Stimulated activated CD8-positive, alpha-beta memory T cell treated with anti-CD3 and anti-CD28 coated beads, Interleukin-4, amount 100 ng/mL, for 1 hour (primary cell): ENCODE measurements at places on chromosomes 6 and 20.

DNA sequence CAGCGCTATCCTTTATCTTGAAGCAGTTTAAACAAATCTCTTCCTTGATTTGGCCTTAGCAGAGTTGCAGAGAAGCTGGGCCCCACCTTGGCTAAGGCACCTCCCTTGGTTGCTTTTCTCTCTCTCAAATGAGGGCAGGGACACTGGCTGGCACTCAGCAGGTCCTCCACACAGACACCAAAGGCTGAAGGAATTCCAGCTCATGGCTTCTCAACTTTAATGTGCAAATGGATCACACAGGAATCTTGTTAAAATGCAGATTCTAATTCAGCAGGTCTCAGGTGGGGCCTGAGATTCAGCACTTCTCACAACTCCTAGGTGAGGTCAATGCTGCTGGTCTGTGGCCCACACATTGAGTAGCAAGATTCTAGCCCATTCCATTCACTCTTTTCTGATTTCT, 25.7 kb downstream of the RIMS4 start:
- no peak for DNase-seq

GRCh38 chr20:20763650-20764049, 51.2 kb upstream of the RALGAPA2 start:
- no peak for DNase-seq

GRCh38 chr20:57890202-57890800, 180.5 kb upstream of the PMEPA1 start:
- no peak for DNase-seq

- no peak for DNase-seq
These were observed 18.5 kb upstream of the FAM184A start for GRCh38 chr6:119096721-119097565.

GRCh38 chr6:36980876-36981619, 4.9 kb downstream of the MTCH1 start:
- DNase-seq = no peak

DNA sequence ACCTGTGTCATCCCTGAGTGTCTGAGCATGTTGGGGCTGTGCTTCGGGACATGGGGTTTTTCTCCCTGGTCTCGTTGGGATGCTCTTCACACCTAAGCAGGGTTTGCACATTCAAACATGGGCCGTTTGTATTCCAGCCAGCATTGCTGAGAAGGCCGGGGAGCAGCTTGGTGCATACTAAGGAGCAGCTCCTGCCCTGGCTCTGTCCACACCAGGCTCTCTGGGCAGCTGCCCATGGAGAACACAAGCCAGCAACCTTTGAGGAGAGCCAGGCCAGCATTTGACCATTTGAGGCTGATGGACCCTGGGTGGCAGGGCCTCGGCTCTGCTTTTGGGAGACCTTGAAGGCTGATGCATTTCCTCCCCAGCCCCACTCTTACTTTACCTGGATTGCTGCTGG, 92.1 kb downstream of the PHACTR3 start:
- DNase-seq = no peak

GRCh38 chr6:10837009-10837621, 1.2 kb downstream of the MAK start:
- DNase-seq = no peak

DNA sequence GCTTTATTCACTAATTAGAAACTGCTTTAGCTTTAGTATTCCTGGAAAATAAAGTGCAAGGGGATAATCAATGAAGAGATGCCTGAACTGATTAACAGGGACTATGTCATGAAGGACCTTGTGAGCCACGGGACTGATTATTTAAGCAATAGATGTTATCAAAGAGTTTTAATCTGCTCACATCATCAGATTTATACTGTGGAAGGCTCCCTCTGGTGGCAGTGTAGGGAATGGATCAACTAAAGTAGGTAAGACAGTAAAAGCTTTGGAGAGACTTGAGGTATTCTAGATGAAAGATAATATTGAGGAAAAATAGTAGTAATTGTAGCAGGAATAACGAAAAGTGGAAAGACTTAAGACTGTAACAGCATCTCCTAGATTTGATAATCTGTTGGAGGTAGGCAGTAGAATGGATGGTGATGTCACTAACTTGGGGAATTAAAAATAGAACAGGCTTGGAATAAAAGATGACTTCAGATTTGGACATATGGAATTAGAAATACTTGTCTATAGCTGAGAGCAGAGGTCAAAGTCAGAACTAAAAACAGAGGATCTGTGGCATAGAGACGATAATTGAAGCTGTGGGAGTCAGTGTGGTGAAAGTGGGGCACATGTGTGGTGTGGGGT, 80.3 kb upstream of the HTR1E start:
- no peak for DNase-seq

DNA sequence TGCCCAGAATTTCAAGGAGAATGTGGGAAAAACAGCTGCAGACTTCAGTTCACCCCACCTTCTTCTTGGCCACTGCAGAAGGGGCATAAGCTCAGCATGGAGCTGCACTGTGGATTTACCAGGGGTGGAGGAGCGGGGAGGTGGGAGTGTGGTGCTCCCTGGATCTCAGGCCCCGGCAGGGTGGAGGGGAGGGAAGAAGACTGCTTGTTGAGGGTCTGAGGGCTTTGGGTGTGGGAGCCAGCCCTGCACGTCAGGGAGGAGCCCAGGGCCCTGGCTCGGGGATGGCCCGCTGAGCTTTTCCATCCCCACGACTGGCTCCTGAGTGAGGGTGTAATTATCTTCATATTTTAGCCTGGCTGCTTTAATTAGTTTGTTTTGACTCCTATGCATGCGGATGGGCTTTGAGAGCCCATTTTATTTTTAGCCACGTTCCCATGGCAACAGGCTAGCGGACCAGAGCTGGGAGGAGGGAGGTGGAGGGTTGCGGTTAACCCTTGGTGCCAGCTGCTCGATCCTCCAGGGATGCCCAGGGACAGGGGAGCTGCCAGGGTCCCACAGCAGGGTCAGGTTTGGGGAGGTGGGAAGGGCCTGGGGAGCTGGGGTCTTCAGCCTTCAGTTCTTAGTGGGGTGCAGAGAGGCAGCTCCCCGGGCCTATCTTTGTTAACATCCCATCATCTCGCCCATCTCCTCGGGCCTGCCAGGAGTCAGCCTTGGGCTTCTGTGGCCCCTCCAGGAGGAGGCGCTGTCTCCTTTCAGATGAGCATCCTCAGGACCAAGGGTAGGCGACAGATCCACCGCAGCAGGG, 68.2 kb downstream of the RAB44 start:
- peak; percentile 61 for DNase-seq
